ENCODE measurements at places on chromosomes 12 and 14.
A peak's percentile ranks its signal among the peaks of the same experiment; 100 is the strongest.

DNA sequence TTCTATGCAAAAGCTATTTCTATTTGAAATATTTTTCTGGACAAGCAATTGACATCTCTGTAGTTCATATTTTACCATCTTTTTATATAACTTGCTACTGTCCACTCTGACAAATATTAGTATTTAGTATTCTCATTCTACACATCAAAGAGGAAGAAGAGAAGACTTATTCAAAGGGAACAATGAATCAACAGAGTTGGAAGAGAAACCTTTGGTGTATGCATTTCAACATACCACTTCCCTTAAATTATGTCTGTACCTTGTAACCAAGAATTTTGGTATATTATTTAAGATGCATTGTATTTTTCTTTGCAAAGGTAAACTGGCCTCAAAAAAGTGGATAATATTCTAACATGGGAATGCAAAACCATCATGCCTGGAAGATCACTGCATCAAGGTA is 72.1 kb upstream of the DUSP6 start:
- peak; percentile 74 for DNase-seq

DNA sequence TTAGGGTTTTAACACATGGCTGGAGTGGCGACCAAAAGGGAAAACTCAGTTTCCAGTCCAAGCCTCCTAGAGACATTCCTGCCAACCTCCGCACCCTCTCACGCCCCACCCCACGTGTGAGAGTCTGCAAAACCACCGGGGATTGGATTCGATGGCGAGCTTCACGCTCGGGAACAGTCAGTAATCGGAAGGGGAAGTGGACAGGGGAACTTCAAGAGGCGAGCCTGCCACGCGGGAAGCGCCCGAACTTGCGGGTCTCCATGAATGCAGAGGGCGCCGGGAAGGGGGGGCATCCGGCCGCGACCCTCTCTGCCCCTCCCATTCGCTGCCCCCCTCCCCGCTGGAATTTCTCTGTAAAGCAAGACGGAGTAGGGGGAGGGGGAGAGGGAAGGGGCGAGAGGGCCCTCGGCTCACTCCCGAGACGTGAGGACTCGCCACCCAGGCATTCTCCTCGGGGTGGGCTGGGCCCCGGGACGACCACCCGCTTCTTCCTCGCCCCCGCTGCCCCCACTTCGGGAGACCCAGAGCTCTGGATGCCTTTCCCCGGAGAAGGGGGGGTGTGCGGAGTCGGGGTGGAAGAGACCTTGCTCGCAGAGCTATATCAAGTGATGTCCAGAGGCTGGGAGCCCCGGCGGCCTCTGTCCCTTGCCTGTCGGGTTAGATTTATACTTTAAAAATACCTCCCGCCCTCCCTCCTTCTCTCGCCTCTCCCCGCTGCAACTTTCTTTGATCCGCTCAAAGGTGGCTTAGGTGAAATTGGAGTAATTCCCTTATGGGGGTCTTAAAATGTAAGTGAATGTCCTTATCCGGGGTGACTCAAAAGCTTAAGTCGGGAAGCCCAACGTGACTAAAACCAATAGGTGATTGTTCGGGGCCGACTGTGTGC is 2.5 kb upstream of the CCND2 start:
- DNase-seq = peak; percentile 77

DNA sequence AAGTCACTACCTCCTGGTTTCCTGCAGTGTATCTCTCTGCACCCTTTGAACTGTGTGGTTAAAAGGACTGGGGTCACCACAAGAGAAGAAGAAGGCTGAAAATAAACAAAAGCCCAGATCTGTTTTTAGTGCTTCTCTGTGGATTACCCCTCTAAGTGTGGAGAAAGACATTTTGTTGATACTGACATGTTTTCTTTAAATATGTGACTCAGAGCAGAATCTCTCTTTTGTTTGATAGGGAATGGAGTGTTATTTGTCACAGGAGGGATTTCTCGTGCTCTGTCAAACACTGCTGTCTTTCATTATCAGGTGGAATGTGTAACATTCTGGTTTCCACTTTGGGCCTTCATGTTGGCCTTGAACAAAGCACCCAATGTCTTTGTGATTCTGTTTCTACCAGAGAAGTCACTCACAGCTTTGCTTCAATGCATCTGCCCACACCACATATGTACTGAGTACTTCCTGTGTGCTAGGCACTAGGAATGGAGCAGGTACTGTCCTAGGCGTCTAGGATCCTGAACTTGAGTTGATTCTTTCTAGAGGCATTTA is 82.1 kb downstream of the PLXNC1 start:
- peak; percentile 19 for DNase-seq

DNA sequence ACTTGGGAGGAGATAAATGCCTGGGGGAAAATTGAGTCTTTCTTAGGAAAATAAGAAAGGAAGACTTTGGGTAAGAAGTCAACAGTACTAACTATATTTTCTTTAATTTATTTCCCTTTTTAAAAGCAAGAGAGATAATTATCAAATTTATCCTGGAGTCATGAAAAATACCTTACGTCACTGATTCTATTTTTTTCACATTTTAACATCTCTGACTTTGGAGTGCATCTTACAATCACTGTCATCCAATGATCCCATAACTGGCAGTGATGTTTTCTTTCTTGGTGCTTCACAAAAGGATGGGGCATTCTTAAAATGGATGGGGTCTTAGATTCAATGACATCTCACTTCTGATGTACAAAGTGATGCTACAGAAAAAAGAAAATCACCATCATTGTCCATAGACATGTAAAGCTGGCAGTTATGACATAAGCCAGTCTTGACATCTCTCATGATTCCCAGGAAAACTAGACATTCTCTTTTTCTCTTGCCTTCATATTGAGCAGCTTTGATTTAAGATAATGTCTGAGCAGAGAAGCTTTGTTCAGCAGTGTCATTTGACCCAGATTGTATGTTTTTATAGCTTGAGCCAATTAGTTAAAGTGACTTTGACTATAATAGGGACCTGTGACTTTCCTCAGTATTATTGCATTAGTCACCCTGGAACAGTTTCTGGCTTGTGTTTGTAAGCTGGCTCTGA is 236.2 kb downstream of the EGLN3 start:
- DNase-seq = no peak

GRCh38 chr14:53331921-53332320 is 178.8 kb upstream of the DDHD1 start:
- DNase-seq = no peak

- DNase-seq = no peak
Measured at GRCh38 chr12:3463921-3464320, 27.1 kb upstream of the PRMT8 start.

DNA sequence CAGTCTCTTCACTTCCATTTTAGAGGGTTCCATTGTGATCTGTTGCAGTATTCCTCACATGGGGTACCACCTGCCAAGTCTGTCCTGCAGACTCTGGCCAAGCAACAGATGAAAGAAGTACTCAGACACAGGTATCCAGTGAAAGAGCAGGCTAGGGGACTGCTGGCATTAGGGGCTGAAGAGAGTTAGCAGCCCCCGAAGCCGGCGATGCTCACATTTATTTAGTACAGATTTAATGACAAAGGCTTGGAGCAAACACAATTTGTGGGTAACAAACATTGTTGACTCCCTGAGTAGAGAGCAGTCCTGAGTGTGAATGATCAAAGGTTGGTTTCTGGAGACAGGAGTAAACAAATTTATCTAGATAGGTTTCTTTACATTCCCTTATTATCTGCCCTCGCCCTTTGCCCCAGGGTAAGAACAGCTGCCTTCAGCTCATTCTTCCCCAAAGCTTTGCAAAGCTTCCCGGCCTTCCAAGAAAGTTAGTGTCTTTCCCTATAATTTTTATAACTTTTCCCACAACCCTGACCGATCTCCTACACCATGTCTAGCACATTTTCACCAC is 144.8 kb downstream of the TMEM117 start:
- DNase-seq = no peak

GRCh38 chr12:121812921-121813896 is 9.4 kb downstream of the SETD1B start:
- DNase-seq = peak; percentile 71

DNA sequence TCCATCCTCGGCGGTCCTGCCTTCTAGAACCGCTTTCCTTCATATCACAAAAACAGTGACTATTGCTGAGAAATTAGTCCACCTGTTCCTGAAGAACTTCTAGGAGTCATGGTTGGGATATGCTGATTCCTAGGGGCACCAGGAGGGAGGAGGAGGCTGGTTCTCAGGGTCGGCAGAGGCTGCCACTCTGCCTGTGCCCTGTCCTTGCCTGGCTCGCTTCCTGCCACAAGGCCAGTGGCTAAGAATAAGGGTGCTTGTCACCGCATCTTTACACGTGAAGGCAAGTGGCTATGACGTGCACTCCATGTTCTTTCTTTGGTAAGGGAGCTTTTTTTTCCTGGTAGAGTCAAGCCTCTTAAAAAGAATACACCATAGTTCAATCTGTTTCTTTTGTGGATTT is 18.7 kb upstream of the DGLUCY start:
- no peak for DNase-seq

Data from MV-4-11 (cell line).